ENCODE measurements at places on chromosomes 16 and 17.

DNA sequence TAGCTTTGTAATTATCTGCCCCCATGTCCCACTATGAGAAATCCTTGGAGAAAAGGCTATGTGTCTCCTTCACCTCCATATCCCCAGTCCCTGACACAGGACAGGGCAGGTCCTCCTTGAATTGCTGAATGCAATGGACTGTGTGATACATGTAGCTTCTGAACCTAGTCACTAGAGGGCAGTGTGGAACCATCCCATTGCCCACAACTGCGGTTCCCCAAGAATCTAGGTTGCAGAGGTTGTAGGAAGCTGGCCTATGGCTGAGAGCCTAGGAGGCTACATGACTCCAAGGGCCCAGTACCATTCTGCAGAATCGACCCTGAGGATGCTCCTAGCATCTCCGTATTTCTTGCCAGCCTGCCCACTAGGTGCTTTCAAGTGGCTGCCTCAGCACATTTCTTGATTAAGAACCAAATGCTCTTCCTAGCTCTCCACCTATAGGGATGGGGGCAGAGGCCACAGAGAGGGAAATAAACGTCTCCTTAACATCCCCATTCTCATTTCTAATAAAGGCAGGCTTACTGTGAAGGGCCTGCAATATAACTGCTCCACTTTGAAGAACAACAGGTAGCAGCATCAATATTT is 394.0 kb downstream of the CA10 start:
- peak; percentile 68 for DNase-seq

DNA sequence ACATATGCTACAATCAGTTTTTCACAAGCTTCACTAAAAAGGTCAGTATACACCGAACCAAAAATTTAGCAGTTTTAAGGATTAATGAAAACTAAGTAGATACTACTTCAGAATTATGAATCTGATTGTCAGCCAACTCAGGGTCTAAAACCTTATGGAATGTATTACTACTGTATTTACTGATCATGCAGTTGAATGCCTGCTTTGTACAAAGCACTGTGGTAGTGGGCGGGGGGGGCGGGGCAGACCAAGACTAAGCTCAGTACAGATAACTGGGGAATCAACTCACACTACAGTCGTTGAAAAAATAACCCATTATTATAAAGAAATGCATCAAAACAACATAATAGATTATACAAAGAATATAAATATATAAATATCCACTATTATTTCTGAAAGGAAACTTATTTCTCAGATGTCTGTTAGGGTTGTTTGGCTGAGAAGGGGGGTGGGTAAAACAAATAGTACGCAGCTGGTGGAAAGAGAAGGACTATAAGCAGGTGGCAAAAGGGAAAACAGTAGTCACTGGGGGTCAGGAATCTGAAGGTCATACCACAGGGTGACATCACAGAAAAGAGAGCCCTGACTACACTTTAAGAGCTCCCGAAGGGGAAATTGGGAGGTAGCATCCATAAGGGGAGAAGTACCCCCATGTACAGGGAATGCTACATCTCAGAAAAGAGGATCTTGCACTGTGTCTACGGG is 109.4 kb upstream of the AXIN2 start:
- no peak for DNase-seq

- DNase-seq = peak; percentile 23
Measured at GRCh38 chr16:68200088-68200783, 35.7 kb downstream of the ESRP2 start.

DNA sequence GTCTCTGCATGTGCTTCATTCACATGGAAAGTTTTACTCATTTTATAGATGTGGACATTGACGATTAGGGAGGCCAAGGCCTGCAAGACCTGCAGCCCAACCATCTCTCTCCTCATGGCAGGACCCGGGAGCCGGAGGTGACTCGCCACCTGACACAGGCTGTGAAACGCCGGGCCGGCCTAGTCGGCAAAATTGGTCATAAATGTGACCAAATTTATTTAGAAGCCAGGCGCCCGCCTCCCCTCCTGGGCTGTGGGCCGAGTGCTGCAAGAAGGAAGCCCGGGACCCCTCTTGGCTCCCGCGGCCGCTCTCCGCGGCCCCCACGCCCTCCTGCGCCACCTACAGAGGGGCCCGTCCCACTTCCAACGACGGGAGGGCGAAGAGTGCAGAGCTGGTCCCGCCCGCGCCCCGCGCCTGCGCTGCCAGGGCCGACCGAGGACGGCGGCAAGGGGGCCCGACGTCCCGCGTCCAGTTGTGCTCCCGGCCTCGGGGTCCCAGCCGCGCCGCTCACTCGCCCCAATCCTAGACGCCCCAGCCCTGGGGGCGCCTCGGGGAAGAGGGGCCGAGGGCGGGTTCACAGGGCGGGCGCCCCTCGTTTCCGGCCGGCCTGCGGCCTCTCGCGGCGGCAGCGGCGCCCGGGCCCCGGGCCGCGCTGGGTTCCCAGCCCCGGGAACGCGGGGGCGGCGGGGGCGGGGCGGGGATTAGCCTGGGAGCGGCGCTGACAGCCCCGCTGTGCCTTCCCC is 47.5 kb downstream of the WNT3 start:
- peak; percentile 73 for DNase-seq

DNA sequence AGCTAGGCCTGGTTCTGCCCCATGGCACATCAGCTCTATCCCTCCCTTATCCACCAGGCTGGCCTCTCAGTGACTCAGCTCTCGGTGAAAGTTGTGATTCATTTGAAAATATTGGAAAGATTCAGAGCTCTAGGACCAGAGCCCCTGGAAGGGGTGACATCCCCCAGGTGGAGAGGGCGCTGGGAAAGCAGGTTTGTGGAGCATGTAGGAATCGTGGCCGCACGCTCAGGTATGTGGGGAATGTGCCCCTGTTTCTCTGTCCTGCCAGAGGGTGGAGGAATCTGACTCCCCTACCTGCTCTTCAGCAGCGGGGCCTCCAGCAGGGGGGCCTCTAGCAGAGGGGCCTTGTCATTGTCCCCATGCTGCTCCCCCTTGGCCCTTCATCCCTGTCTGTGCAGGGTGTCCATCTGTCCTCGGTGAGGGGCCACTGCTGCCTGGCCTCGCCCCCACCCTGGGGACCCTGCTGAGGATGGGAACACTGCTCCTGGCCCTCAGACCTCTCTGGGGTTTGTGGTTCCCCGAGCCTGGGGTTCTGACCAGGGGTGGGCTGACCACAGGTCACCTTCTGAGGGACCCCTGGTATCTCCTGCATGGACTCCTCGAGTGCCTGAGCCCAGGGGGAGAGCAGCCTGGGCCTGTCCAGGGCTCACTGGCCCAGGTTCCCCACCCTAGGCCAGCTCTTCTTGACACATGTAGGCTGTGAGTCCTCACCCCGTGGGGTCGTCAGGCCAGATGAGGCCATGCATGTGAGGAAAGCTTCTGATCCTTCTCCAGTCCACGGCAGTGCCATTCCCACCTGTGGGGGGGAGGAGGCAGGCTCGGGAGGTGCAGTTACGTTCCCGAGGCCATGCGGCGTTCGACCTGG is 47.5 kb downstream of the NT5M start:
- no peak for DNase-seq

DNA sequence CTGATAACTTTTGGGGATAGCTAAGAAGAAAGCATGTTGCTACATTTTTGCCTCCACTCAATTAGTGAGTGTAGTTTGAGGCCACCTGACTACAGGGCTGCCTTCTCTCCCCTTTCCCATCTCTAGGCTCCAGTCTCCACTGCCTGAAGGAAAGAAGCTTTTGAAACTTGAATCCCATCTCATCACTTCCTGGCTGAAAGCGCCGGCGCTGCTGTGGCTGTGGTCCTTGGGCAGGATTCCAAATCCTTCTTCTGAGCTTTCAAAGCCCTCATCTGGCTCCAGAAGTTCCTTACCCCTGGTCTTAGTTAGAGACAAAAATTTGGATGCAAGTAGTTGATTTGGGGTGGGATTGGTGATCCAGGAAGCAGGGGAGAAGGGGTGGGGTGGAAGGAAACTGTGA is 119.4 kb downstream of the FOXL1 start:
- no peak for DNase-seq

DNA sequence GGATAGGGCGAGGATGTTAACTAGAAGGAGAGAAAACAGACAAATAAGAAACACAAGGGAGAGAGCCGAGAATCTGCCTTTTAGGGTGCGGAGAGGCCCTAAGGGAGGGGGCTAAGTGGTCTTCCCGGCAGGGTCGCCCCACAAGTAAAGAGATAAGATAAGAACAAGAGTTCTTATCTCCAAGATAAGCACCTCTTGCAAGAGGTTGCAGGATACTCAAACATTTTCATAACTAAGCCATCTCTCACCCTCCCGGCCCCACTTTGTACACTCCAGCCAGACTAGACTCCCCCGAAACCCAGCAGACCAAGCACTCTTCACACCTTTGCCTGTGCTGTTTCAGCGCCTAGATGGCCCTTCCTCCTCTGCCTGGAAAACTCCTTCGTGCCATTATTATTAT is 14.3 kb downstream of the ZNF319 start:
- DNase-seq = no peak

GRCh38 chr16:3248596-3248995 is 7.8 kb downstream of the MEFV start:
- no peak for DNase-seq

DNA sequence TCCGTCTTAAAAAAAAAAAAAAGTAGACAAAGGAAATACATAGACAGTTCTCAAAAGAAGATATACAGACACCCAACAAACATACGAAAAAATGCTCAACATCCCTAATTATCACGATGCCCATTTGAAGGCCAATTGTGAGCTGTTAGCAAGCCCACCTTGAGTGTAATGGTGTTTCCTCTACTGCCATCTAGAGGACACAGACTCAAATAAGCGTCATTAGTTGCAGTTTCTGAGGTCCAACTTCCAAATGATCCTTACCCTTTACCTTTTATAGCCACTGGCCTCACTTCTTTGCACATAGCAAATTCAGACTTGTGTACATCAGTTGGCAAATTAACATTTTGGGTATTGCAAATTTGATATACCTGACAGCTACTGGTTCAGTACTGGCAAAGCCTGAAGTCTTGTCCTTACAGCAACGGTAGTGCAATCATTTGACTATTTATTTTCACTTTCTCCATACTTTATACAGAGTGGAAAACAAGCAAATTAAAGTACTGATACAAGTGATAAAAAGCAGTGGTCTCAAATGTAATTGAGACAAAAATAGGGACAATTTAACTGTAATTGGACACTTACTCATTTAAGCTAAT is 536.3 kb upstream of the EEF2KMT start:
- peak; percentile 42 for DNase-seq

- peak; percentile 84 for DNase-seq
Measured at GRCh38 chr17:47802341-47803022, 19.1 kb downstream of the OSBPL7 start.

DNA sequence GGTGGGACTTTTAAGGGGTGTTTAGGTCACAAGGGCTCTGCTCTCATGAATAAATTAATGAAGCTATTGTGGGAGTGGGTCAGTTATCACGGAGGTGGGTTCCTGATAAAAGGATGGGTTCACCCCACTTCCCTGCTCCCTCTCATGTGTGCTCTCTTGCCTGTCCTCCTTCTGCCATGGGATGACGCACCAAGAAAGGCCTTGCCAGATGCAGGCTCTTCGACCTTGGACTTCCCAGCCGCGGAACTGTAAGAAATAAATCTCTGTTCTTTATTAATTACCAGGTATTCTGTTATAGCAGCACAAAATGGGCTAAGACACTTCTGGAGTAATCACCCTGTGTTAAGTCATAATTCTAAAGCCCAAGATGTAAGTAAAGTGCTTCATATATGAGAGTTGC is 141.5 kb downstream of the ASIC2 start:
- no peak for DNase-seq

- no peak for DNase-seq
Measured at GRCh38 chr17:3575511-3575910, 17.9 kb upstream of the TRPV3 start.

All from GM20000 (cell line).